ENCODE measurements at places on chromosomes 6 and 20.

- DNase-seq, result no peak
Observed at GRCh38 chr6:130696806-130697205, 130.4 kb upstream of the SMLR1 start.

DNA sequence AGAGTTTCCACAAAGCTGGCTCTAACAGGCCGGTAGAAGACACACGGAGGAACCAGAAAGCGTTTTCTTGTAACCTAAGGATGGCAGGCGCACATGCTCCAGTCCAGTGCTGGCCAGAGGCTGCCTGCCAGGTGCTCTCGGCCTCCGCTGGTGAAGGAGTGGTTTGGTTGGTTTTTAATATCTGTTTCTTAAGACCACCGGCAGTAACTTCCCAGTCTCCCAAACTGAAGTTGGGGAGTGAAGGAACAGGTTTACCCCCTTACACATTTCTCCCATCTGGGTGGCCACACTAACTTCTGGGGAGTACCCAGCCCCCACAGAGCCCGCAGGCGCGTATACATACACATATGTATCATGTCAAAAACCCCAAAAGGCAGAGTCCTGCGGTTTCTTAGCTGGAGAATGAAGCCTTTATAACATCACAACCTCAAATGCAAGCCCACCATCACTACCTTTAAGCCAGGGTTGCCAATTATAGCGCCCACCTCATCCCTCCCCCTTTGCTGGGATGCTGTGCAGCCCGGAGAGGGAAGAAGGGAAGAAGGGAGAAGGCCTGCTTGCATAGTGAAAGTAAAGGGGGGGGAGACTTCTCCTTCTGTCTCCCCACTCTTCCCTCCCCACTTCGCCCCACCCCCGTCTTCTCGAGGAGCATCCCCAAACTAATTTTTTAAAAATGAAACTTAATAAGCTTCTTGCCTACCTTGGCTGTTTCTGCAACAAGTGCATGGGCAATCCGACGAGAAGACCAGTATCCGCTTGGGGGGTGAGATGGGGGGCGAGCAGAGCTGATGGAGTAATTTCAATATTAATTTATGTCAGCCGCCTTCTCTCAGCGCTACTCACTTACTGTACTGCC lies 1.0 kb downstream of the TRERF1 start:
- no peak for DNase-seq

DNA sequence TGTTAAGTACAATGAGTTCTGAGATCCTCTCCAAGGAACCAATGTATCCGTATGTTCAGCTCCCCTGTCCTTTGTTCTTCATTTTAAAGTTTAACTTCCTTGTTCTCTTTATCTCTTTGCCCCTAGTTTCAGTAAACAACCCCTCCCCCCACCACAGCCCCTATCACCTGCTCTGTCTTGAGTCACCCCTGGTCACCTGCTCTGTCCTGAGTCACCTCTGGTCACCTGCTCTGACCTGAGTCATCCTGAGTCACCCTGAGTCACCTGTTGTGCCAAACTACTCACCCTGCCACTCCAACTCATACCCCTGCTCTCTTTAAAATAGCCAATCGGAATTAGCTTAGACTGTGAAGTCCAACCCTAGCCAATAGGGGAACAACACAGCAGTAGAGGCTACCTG lies 288.7 kb upstream of the CDYL start:
- DNase-seq, result no peak

- DNase-seq, result no peak
Observed at GRCh38 chr6:162118706-162119105, 608.9 kb downstream of the PRKN start.

GRCh38 chr20:32449057-32449889 lies 91.1 kb downstream of the ASXL1 start:
- DNase-seq, result no peak

DNA sequence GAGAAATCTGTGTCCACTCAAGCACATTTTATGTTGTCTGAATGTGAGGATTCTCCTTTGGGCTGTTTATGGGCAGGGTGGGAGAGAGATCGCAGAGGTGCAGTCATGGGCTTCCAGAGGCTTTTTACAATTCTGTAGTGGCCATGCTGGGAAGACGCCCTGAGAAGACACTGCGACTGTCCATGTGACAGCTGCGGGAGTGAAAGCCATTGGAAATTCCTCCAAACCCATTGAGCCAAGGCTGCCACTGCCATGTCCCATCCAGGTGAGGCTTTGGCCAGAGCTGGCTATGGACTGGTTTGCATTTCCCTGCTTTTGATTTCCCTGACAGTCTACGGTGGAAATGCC lies 216.9 kb upstream of the ECI2 start:
- no peak for DNase-seq

GRCh38 chr6:76835293-76835692 lies 628.0 kb downstream of the HTR1B start:
- no peak for DNase-seq

DNA sequence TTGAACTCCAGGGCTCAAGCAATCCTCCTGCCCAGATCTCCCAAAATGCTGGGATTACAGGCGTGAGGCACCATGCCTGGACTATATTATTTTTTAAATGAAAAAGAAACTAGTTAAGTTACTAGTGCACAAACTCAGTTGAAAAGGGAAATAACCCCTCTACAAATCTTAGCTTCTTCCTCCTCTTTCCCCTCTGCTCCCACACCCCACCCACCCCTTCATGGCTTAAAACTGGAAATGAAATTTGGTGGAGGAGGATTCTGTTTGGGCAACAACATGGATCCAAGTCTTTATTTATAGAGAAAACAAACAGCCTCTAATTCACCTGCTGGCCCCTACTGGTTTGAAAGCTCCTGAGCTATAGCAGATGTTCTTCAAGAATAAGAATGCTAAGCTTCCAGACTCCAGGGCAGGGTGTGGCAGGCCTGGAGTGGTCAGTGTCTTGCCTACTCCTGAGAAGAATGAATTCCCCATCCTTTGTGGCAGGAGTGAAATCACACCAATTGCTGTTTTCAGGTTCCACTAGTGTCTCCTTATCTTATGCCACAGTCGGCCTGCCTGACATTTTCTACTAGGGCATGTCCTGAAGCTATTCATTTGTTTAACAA lies 73.5 kb downstream of the ZFP64 start:
- no peak for DNase-seq
